ENCODE measurements at places on chromosomes 12 and 14. TPM values are rescaled to one million over a fixed set of nuclear protein-coding genes. Genes with fewer than 3 reads are reported as not detected.

The MFAP5 gene
- total RNA-seq, result not detected

The GPRC5A gene
- total RNA-seq, result 0.93 TPM

The ZC2HC1C gene
- total RNA-seq, result not detected

DNA sequence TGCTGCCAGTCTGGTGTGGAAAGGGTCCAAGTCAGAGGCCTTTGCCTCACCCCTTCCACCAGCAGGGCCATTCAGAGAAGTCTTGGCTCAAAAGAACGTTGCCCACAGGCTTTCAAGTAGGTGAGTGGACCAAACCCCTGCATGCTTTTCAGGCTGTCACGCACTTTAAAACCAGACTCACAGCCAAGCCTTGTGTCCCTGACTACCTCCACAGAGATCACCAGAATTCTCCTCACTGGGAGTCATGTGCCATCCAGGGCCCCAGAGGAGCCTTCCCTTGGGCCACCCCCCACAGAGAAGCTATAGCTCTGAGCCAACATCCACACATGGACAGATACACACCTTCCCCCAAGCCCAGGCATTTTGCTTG lies 283.1 kb downstream of the DPF3 start:
- no peak for DNase-seq

DNA sequence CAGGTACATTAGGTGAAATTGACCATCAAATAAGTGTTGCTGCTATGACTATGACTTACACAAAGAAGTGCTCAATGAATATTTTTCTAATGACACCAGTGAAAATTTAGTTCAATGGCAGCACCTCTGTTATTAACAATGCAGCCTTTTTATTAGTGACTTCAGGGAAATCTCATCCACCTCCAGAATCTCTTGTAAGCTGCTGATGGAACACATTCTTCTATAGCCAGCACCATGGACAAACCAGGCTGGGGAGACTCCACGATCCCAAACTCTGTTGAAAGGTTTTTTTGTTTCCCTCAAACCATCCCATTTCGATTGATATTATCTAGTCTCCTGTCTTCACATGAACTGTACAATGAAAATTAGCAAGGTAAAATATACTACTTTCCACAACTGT lies 265.9 kb downstream of the ITPR2 start:
- DNase-seq, result no peak

DNA sequence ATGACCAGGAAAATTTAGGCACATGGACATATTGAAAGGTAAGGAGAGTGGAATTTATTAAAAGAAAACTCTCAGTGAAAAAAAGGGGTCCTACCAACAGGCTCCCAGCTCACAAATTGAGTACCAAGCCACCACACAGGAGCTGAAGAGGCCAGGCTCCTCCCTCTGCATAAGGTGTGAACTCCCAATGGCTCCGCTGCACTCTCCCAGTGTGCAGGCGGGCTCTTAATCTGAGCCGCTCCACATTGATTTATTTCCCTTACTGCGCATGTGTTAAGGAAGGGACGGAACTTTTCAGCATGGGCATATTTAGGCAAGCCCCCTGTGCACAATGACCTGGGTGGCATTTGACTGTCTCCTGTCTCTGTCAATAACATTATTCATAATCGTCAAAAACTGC lies 68.6 kb upstream of the PLEKHG7 start:
- no peak for DNase-seq

- DNase-seq, result no peak
Measured at GRCh38 chr12:93451423-93452158, 9.8 kb upstream of the UBE2N start.

DNA sequence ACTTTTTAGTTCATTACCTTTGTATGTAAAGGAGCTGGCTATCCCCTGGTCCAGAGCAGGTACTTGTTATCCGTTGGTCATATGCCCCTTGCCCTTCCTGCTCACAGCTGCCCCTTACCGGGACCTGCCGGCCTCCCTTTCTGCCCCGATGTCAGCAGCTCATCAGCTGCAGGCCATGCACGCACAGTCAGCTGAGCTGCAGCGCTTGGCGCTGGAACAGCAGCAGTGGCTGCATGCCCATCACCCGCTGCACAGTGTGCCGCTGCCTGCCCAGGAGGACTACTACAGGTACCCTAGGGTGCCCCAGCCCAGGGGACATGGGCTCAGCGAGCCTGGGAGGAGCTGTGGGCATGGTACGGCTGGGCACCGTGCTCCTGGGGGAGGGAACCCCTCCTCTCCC lies 2.3 kb upstream of the RNU7-1 start:
- DNase-seq, result no peak

GRCh38 chr14:99757331-99758070 lies 35.7 kb upstream of the EML1 start:
- DNase-seq, result no peak

- no peak for DNase-seq
Measured at GRCh38 chr12:76830436-76830835, 48.4 kb downstream of the CSRP2 start.

- no peak for DNase-seq
Measured at GRCh38 chr12:49962861-49963765, 1.4 kb downstream of the AQP5 start.

GRCh38 chr14:68953196-68953555 lies 25.9 kb downstream of the ACTN1 start:
- no peak for DNase-seq
